ENCODE measurements at places on chromosomes 4 and X. TPM values are rescaled to one million over a fixed set of nuclear protein-coding genes. Genes with fewer than 3 reads are reported as not detected.

CXCL1 gene
- 64.6 TPM for total RNA-seq

CLCN4 gene
- total RNA-seq = 13.0 TPM

CTSO gene
- total RNA-seq = 6.9 TPM

FGB gene
- not detected for total RNA-seq

SRPK3 gene
- not detected for total RNA-seq

POU4F2 gene
- not detected for total RNA-seq

All from thoracic aorta endothelial cell (primary cell).